ENCODE measurements at places on chromosomes 1 and 21.

DNA sequence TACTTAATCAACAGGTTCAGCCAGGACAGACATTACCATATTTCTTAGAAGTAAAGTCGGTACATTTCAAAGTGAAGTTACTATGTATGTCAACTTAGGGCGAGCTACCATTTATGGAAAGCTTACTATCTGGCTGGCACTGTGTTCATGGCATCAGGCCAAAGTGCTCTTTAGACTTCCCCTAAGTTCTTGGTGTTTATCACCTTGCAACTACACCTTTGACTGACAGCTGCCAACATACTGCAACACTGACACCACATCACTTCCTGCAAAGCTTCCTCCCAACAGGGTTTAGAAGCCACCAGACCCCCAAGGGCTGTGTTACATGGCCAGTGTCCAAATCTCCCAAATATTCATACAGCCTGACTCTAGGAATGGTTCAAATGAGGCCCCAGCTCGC, 61.0 kb downstream of the TIAM1 start:
- no peak for DNase-seq

DNA sequence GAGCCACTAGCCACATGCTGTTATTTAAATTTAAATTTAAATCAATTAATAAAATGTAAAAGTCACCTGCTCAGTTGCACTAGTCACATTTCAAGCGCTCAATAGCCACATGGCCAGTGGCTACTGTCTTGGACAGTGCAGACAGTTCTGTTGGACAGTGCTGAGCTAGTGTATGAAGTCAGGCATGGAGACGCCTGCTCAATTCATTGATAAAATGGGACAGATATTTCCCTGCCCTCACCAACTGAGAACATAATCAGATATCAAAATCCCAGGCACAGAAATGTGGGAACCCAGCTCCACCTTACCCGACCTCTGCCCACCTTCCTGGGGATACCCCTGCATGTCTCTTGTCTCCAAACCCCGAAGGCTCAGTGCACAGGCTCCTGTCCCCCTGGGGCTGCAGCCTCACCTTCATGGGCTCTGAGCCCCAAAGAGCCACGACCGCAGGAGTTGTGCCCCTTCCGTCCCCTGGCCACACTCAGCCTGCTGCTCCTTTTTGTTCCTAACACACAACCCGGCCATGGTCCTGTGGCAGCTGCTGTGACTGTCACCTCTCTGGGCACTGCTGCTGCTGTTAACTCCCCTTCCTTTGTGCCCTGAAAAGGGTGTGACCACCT, 63.5 kb downstream of the TCP10L start:
- DNase-seq: no peak

DNA sequence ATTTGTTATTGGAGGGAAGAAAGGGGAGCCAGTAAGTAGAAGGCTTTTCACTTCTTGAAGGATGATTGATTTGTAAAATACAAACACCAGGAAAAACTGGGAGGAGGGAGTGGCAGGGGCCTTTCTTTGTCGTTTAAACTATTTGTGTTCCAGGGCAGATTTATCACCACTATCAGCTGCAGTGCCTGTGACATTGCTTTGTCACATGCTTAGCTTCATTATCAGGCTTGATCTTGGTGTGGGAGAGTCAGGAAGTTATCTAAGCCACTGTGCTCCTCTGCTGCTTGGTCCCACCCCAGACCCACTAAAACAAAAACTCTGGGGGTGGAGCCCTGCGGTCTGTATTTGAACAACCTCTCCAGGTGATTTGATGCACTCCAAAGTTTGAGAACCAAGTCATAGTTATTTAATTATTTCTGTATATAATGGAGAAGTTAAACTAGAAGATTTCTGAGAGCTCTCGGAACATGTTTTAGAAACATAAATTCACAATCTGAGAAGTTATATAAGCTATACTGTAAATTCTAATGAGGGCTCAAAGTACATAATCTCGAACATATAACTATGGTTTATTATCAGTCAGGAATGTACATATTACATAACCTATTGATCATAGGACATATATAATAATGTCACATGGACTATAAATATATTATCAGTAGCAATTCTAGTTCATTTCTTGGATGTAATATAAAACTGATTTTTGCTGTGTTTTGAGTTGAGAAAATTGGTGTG, 87.9 kb downstream of the CDC14A start:
- no peak for DNase-seq

GRCh38 chr1:51907079-51907702, 28.7 kb upstream of the NRDC start:
- no peak for DNase-seq

GRCh38 chr1:234701737-234702341, 91.9 kb upstream of the IRF2BP2 start:
- DNase-seq: no peak
